Fibroblast of skin of left biceps (primary cell): ENCODE measurements at places on chromosomes 12 and 14.

GRCh38 chr12:75767957-75768356 lies 256.5 kb upstream of the KRR1 start:
- no peak for DNase-seq

DNA sequence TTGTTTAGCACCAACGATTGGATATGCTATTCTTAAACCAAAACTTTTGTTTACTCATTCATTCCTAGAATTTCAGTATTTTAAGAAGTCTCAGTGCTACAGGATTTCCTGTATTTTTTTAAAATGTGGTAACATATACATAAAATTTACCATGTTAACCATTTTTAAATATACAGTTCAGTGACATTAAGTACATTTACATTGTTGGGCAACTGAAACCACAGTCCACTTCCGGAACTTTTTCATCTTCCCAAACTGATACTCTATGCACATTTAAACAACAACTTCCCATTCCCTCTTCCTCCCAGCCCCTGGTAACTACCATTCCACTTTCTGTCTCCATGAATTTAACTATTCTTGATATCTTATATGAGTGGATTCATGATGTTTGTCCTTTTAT lies 30.3 kb downstream of the PDE3A start:
- DNase-seq = no peak

GRCh38 chr12:131550121-131550520 lies 160.8 kb upstream of the SFSWAP start:
- no peak for DNase-seq

- DNase-seq = no peak
These were observed 10.5 kb upstream of the ZDHHC22 start for GRCh38 chr14:77151918-77152588.

DNA sequence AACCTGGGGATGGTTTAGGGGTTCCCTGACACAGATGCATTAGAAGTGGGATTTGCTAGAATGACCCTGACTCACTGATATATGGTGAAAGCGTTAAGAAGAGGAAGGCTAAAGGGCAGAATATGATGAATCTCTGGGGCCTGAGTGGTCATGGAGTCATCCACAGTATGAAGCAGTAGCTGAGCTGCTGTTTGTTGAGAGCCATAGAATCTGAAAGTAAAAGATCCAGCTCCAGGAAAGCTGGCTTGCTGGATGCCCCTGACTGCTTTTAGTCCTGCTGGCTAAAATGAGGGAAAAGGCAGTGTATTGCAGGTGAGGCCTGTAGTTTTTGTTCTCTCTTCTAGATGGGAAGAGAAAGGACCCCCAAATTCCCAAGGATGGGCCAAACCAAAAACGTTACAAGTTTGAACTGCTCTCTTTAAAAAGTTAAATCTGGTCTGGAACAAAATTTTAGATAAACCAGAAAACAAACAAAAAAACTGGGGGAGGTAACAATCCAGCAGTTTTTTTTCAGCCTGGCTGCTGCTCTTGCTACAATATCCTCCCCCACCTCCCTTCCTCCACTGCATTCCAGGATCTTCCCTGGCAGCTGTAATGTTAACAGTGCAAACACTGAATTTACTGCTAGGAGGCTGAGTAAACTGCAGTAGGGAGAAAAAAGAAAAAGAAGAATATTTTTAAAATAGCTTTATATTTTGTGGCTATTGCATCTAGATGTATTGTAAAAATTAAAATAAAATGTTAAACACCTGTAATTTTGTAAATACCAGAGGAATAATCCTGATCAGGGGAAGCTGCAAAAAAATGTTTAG lies 16.5 kb downstream of the SEL1L start:
- DNase-seq = peak; percentile 20

GRCh38 chr14:51449681-51450080 lies 202.0 kb upstream of the FRMD6 start:
- DNase-seq = no peak

DNA sequence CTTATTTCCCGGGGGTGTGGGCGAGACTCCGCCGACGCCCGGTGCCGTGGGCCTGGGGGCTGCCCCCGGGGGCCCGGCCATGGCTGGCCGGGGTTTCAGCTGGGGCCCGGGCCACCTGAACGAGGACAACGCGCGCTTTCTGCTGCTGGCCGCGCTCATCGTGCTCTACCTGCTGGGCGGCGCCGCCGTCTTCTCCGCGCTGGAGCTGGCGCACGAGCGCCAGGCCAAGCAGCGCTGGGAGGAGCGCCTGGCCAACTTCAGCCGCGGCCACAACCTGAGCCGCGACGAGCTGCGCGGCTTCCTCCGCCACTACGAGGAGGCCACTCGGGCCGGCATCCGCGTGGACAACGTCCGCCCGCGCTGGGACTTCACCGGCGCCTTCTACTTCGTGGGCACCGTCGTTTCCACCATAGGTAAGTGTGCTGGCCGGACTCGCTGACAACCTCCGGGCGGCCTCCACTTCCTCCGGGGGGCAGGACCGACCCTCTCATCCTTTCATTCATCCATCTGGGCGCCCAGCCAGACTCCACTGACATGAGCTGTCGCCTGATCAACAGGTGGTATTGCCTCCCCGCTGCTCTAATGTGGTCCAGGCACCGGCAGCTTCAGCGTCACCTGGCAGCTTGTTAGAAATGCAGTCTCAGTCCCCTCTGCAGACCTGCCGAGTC lies 467 bp downstream of the KCNK13 start:
- DNase-seq = no peak
